Stimulated activated CD8-positive, alpha-beta memory T cell treated with anti-CD3 and anti-CD28 coated beads, Interleukin-7, amount 100 ng/mL, for 48 hours (primary cell): ENCODE measurements at places on chromosomes 1 and 21.

DNA sequence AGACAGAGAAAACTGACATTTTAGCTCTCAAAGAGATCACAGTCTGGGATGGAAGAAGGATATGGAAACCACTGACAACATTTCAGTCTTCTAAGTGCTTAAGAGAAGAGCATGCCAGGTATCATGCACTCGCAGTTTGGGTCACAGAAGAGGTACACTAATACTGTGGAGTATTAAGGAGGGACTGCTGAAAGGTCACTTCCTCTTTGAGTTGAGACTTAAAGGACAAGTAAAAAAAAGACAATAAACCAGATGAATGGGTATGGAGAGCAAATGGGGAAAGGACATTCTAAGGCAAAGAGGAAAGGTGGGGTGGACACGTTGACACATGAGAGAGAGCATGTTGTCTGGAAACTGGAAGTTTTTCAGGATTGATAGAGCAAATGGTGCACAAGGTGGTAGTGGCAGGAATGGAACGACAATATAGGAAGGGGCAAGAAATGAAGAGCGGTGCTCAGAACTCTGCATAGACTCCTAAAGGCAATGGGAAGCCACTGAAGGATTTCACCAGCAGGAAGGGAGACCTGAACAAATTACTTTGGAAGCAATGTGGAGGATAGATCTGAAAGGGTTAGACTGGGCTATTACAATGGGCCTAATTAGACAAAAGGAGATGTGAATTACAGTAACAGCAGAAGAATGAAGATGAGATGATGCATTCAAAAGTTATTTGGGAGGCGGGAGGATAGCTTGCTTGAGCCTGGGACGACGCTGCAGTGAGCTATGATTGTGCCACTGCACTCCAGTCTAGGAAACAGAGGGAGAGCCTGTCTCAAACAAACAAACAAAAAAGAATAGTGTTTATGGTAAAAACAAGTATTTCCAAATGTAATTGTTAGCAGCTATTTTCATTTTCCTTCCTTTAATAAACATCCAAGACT is 11.1 kb downstream of the DIPK1A start:
- DNase-seq = no peak

DNA sequence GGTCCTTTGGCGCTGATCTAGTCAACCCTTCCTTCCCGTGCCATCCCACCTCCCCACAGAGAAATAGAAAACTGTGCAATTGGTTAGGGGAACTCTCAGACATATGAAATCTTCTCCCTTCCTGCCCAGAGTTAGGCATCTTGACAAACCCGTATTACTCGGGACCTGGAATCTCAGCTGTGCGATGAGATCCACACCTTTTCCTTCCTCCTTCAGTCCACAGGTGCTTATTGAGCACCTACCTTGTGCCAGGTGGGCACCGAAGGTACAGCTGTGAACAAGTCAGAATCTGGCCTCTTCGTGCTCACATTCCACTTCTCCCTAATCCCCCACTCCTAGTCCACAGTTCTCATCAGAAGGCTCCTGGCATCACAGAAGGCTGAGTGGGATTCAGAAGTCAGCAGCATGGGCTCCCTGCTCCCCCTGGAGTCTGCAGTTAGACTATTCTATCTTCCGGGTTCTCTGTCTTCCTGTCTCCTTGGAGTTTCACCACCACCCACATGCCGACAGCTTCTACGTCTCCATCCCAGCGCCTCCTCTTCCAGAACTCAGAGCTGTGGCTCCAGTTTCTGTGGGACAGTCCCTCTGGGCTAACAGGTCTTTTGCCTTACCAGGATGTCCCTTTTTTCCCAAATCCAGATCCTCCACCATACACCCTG is 23.0 kb downstream of the KNCN start:
- no peak for DNase-seq

GRCh38 chr1:93015590-93015989 is 54.3 kb upstream of the DIPK1A start:
- DNase-seq = no peak

DNA sequence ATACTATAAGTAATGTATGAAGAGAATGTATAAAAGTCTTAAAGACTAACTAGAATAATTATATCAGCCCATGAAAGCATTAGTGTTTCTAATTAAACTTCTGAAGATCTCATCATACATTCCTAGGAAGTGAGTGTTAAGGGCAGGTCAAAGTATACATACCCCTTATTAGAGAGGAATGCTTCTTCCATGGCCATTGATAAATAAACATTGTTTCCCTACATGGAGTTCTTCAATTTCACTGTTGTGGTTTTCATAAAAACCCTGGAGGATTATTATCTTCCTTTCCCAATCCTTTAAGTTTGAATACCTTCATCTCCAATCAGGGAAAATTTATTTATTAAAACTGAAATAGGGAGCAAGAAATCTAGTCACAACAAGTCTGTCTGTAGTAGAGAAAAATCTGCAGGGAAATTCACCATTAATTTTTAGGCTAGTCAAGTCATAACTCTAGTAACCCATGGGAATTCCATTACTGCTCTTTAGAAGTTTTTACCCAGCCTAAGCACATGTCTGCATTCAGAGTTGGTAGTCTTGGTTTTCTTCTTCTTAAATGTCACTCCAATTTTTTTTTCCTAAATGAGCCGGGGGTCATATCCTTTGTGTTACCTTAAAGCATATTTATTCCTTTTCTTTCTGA is 147.0 kb downstream of the TNFSF18 start:
- DNase-seq = no peak

DNA sequence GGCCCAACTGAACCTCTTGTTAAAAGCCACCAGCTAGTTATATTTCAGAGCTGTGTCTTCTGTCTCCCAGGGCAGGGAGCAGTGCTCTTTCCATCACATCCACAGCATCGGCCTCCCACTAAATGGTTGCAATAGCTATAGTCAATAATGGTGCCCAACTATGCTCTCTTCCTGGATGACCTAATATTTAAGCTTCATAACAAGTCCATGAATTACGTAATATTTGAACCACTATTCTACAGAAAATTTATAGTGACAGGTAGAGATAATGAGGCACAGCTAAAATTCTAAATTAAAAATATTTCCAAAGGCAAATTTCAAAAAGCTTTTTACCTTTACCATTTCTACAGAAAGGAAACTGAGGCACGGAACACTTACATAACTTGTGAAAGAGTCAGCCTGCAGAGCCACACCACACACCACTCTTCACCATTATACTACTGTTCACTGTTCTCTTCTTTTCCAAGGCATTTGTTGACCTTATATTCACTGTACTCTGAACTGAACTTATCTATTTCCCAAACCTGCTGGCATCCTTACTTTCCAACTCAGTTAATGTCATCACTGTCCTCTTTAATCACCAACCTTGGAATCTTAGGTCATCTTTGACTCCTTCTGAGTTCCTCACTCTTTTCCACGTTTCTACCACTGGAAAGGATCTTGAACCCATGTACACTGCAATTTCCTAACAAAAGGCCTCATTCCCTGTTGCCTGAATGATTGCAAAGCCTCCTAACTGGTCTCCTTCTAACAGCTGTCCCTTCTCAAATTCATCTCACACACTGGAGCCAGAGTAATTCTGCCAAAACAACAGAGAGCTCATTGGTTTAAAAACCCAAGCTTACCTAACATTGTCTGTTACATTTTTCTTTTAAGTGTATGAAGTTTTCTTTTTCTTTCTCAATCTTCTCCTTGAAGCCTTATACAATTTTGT is 85.5 kb downstream of the DDAH1 start:
- DNase-seq = no peak

DNA sequence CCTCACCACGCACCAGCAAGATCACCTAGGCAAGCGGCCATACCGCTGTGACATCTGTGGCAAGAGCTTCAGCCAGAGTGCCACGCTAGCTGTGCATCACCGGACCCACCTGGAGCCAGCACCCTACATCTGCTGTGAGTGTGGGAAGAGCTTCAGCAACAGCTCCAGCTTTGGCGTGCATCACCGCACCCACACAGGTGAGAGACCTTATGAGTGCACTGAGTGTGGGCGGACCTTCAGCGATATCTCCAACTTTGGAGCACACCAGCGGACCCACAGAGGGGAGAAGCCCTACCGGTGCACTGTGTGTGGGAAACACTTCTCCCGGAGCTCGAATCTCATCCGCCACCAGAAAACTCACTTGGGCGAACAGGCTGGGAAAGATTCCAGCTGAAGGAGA is 5.0 kb downstream of the ZNF691 start:
- no peak for DNase-seq

DNA sequence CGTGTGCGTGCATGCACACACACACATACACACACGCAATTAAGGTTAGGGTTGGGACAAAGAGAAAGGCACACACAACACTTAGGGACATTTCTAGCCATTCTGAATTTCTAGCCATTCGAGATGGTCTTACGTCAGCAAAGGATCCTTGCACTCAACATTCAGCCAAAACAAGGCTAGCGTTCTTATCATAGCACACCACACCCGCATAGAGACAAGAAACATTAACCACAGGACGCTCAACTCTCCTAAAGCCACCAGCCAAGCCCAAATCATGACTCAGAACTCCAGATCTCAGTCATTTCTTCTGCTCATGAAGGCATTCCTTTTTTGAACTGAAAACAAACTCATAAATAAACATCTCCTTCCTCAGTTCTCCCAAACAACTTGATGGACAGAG is 106.8 kb downstream of the LMO4 start:
- no peak for DNase-seq

DNA sequence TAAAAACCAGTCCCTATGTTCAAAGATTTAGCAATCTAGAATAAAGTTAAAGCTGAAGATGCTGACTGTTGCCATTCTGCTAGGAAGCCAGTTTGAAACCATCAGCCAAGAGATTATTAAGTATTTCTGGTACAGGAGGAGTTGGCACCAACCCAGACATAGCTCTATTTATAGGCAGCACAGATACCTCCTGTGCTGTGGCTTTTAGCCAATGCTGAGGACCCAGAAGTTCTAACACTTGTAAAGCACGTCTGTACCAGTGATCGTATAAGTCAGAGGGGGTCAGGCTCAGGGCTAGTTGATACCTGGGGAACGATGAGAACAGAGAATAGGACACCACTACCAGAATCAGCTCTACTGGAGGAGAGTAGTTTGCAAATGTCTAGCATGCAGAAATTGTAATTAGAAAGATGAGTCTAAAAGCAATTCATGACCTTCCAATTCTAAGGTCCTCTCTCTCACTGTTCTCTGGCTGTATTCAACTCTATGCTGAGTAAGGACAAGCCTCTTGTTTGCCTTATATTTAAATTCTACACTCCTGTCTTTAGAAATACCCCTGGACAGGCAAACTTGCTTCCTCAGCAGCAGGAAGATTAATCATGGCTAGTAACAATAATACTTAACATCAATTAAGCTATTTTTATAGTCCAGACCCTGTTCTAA is 96.8 kb upstream of the PALMD start:
- no peak for DNase-seq

- DNase-seq = no peak
Observed at GRCh38 chr1:240090957-240091600, 604 bp upstream of the FMN2 start.

DNA sequence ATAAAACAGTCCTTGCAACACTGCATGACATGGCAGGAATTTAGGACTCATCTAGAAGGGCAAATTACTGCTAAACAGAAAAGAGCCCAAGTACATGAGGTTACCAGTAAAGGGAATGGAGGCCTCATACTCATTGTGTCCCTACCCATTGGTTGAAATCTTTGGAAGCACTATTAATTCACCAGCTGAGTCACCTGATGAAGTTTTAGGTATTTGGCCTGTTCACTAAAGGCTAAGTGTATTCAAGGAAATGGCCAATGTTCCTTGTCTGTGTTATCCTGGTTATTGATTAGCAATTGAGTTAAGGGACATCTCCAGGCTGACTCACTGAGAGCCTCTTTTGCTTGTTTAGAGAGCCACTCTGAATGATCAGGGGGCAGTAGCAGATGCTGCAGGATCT is 188.4 kb downstream of the ZZZ3 start:
- DNase-seq = no peak

GRCh38 chr1:210726621-210727020 is 397.9 kb downstream of the HHAT start:
- no peak for DNase-seq

DNA sequence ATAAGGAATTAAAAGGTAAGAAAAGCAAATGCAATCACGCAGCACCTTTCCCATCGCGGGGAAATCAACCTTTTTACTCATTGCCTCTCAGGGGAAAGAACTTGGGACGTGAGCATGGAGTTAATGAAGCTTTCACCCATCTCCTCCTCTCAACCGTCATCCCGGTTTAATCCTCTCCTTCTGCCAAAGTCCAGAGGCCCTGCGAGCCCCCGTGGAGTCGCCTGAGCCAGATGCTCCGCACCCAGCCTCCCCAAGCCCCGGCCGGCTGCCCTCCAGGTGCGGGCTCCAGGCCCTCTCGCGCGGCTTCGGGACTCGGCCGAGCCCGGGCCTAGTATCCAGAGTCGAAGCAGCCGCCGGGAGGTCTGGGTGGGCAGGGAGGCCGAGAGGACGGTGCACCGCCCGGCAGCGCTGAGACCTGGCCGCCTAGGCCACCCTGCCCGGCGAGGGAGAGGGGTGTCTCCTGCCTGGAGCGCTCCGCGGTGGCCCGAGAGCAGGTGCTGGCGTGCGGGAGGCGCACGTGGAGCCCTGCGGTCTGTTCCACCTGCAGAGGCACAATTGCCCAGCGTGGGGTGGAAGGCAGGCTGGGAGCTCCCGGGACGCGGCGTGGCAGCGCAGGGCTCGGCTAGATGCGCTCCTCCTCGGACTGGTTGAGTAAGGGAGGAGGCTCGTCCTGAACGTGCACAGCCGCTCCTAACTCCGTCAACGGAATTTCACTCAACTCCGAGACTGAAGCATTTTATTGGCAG is 218.5 kb downstream of the SDCCAG8 start:
- DNase-seq = no peak

DNA sequence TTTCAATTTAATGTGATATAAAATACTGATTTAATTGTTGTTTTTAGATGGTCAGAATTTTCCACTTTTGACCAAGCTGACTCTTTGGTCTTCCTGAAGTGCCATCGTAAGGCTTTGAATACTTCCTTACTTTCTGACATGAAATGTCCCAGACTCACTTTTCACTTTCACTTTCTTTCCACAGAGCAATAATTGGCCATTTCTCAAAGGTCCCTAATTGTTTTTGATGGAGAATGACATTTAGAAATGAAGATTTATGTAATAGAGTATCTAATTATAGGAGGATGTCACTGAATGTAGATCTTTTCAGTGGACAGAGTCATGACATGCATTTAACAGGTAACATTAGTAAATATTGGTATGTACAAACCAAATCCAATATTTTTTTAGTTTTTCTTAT is 1141.6 kb downstream of the KCNT2 start:
- DNase-seq = no peak
